ENCODE measurements at places on chromosomes 6 and 20.

GRCh38 chr6:147567141-147567805 is 58.8 kb downstream of the SAMD5 start:
- no peak for DNase-seq

GRCh38 chr20:25220021-25220730 is 24.7 kb downstream of the ENTPD6 start:
- no peak for DNase-seq

- DNase-seq: no peak
These were observed 185.0 kb downstream of the AIG1 start for GRCh38 chr6:143245656-143246055.

GRCh38 chr20:31894980-31895675 is 24.7 kb downstream of the TTLL9 start:
- no peak for DNase-seq

GRCh38 chr6:46443623-46444022 is 47.6 kb downstream of the RCAN2 start:
- no peak for DNase-seq

GRCh38 chr6:147285087-147285855 is 81.1 kb downstream of the STXBP5 start:
- no peak for DNase-seq

GRCh38 chr6:37021356-37022129 is 16.1 kb downstream of the FGD2 start:
- DNase-seq: peak; percentile 57

GRCh38 chr6:10373642-10374359 is 41.1 kb downstream of the TFAP2A start:
- DNase-seq: no peak

- DNase-seq: no peak
These were observed 6.3 kb downstream of the TASP1 start for GRCh38 chr20:13632431-13632830.
